ENCODE measurements at places on chromosomes 13 and 19.

GRCh38 chr13:59680429-59681024 is 483.2 kb downstream of the DIAPH3 start:
- no peak for DNase-seq

DNA sequence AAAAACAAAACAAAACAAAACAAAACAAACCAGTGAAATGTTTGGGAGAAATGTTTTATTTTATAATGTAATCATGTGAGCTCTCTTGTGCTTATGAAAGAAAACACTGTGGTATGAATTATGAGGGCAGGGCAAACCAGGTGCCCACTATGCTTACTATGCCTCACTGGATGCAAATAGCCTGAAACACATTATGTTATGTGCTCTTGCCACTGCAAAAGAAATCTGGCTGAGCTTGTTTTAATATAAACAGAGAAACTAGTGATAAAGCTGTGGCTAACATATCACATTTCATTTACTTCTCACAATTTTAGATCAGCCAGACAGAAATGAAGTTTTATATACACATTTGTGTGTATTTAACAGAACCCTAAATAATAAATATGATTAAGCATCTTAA is 8.7 kb upstream of the NBEA start:
- DNase-seq: no peak

- no peak for DNase-seq
These were observed 787.4 kb downstream of the DACH1 start for GRCh38 chr13:71079638-71080037.

GRCh38 chr19:50646074-50646807 is 3.0 kb upstream of the C19orf81 start:
- DNase-seq: no peak

DNA sequence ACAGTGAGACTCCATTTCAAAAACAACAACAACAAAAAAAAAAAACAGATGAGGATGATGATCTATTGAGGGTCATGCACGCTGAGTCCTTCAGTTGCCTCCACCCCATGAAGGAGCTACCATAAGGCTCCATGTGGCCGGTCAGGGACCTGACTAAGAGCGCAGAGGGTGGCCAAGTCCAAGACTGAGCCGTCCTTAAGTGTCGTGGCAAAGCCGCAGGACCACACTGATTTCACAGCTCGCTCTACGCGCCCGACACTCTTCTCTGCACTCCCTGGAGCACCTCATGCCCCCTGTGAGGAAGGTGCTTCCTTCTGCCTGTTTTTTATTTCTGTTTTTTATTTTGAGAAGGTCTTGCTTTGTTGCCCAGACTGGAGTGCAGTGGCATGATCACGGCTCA is 12.3 kb downstream of the TTYH1 start:
- DNase-seq: no peak

All from activated CD4-positive, alpha-beta T cell treated with anti-CD3 and anti-CD28 coated beads, Interleukin-2, Interleukin-4, amounts not matched to agents 100 ng/mL and 50 ng/mL, durations not matched to agents 16 hours and 8 hours (primary cell).